ENCODE measurements at places on chromosomes 11 and 22.

DNA sequence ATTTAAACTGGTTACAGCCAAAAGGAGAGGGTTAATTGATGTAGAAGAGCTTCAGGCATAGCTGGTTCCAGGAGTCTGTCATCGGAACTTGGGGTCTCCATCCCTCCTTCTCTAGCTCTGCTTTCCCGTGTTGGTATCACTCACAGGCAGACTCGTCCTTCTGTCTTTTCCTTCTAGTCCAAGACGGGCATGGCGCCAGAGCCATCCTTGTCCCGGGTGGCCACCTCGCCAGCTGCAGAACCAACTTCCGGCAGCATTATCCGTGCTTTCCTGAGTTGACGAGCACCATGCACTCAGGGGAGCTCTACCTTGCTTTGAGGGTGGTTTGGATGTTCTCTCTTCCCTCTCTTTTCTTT lies 14.7 kb downstream of the LINC01488 start:
- no peak for DNase-seq

- DNase-seq: no peak
These were observed 59.5 kb upstream of the SCUBE2 start for GRCh38 chr11:9150926-9151325.

GRCh38 chr22:20198557-20199319 lies 47.9 kb upstream of the CCDC188 start:
- DNase-seq: no peak

- DNase-seq: no peak
These were observed 88.8 kb downstream of the PDHX start for GRCh38 chr11:35005141-35005780.

DNA sequence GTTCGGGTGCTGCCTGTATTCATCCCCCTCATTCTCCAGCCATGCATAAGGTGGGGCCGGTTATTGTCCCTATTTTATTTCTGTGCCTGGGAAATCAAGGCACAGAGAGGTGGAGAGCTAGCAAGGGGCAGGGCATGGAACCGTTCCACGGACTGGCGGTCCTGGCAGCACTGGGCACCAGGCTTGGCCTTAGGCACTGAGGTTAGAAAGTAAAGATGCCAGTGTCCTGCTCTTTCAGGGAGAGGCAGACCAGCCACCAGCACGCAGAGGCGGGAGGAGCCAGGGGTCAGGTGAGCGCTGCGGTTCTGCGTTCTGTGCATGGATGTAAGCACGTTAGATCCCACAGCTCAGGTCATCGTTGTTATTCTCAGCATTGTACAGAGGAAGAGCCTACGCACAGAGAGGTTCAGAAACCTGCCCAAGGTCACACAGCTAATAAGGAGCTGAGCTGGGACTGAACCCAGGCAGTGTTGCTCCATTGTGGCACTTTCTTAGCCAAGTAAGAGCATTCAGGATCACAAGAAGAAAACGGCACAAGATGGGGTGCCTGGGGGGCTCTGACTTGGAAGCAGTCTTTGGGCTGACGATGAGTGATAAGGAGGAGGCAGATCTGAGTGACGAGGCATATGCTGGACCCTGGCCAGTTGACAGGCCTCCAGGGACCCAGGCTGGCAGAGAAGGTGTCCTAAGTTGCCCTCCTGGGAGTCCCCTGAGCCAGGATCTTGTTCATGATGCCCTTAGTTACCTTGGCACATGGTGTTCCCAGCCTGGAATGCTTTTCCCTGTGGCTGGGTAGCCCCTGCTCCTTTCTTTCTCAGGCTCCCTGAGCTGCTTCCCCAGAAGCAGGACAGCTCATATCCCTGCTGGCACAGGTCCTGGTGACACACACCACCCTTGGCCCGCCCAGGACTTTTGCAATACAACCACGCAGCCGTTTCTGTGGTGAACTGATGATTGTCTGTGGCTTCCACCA lies 41.1 kb downstream of the OSBPL5 start:
- no peak for DNase-seq

DNA sequence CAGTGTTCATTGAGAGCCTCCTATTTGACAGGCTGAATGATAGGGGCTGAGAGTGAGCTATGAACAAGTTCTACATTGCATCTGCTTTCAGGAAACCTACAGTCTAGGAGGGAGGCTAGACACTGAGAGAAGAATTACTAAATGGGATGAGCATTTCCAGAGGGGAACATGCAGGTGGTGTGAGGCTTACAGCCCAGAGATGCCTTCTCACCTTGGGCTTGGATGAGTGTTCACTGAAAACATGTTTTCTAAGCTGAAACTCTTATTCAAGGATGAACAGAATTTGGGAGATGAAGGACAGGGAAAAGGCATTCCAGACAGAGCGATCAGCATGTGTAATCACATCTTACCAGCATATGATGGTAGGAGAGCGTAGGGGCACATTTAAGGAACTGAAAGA lies 177.5 kb upstream of the E2F8 start:
- DNase-seq: no peak

GRCh38 chr11:115544422-115544948 lies 40.3 kb upstream of the CADM1 start:
- DNase-seq: no peak

DNA sequence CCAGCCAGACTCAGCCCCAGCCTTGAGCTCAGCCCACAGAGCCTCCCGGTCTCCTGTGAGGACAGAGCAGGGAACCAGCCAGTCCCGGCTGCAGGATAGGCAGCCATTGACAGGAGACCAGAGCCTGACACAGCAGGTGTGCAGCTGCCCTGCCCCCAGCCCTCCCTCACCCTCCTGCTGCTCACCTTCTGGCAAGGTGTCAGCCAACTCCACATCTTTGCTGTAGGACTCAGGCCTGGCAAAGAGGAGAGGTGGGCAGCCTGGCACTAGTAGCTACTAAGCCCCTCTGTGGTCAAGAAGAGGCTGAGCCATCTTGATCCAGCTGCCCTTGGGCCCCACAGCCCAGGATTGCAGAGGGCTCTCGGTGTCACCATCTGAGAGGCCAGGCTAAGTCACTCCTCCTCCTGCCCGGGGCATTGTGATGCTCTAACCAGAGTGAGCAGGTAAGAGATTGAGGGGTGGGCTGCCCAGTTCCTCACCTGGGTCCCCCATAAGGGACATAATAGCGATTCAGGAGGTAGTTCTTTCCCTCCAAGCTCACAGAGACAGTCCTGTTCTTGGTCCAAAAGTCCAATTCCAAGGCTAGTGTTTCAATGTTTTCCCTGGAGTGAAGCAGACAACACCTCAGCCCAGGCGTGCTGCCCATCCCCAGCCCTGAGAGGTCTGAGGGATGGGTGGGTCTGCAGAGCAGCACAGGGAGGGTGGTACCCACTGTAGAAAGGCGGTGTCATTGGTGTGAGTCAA lies 18.6 kb downstream of the TREH start:
- no peak for DNase-seq

DNA sequence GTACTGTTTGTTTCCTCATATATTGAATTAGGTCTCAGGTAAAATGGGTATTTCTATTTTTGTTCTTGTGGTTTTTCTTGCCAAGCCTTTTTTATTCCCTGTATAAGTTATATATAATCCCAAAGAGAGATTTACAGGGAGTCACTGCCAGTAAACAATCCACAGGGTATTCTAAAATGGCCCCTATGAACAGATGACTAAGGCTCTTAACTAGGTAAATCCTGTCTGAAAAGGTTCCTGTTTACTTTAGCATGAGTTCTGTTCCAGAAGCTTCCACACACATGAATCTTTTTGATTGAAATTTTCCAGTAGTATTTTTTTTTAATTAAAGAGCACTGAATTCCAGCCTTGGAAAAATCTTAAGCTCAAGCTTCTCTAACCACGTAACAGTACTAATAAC lies 552.8 kb upstream of the CCDC179 start:
- DNase-seq: no peak

GRCh38 chr11:18671246-18671645 lies 27.3 kb upstream of the TMEM86A start:
- no peak for DNase-seq

DNA sequence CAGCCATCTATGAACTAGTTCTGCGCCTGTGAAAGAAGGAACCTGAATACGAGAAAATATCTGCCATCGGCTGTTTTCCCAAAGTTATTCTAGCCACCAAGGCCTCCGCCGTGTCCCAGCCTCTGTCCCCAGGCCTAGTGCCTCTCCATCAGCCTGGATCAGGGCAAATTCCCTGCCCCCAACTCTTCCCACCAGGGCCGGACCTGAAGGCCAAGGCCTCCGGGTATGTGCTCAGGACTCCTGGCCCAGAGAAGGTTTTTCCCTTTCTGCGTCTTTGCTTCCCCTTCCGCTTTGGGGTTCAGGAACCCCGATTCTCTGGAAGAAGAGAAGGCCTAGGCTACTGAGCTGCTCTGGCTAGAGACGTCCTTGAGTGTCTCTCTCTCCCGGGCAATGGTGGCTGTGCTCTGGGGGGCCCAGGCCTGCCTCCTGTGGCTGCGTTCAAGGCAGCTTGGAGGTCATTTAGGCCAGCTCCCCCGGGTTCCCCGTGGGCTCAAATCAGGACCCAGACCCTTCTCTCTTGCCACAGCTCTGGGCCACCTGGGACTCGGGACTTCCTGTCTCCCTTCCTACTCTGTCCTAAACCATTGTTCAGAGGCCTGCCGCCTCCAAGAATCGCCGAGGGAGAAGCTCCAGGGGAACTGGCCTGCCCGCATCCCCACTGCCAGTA lies 1.6 kb downstream of the ALX4 start:
- DNase-seq: no peak

DNA sequence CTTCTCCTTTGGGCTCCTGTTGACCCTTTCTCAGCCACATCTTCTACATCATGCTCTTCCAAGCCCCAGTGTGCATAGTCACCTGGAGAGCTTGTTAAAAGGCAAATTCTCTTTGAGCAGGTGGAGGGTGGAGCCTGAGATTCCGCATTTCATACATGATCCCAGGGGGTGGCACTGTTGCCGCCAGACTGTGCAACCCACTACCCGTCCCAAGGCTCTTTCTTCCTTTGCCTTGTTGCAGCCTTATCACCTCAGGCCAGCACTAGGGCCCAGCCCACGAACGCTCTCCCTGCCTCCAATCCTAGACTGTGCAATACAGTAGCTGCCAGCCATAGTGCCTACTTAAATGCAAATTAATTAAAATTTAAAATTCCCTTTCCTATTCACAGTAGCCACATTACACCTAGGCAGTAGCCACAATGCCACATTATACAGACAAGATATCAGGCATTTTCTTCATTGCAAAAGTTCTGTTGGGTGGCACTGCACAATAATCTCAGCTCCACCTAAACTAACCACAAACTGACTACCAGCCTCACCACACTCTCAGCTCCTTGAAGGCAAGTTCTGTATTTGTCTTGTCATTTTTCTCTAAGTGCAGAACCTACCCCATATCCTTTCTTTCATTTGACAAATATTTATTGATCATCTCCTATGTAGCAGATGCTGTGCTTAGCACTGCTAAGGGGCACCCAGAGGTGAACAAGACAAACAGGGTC lies 4.6 kb upstream of the KCNJ5 start:
- DNase-seq: no peak

DNA sequence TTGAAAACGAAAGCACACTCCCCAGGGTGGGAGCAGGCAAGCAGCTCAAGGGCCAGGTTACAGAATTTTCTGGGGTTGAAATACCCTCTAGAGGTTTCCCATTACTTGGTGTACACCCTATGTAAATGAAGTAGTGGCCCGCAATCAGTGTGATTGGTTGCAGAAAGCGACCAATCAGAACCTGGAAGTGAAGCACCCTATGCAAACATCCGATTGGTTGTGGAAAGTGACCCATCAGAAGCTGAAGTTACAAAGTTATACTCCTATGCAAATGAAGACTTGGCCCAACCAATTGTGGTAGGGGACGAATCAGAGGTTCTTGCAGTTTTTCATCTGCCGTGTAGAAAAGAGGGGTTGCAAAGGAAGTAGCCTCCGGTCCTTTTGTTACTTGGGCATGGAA lies 19.2 kb downstream of the PRR5 start:
- DNase-seq: no peak

- DNase-seq: no peak
These were observed 138.1 kb downstream of the MAML2 start for GRCh38 chr11:96204721-96205459.

DNA sequence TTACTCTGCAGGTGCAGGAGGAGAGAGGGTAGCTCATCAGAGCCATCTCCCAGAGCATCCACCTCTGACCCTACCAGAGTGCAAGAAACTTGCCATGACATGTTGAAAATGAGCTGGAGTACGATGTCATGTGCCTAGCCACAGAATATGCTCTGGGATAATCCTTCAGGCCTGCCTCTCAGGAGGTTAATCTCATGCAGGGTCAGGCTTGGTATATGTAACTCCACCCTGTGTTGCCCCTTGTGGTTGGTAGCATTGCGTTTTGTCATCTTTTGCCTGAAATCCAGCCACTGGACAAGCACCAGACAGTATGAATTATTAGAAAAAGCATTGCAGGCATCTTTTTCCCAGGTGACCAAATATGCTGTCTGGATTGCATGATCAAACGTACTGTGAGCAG lies 36.2 kb downstream of the CNTF start:
- DNase-seq: no peak

- DNase-seq: no peak
These were observed 272.0 kb upstream of the SESN3 start for GRCh38 chr11:95503047-95503446.

- DNase-seq: no peak
These were observed 760.6 kb downstream of the NTM start for GRCh38 chr11:132131047-132131446.

DNA sequence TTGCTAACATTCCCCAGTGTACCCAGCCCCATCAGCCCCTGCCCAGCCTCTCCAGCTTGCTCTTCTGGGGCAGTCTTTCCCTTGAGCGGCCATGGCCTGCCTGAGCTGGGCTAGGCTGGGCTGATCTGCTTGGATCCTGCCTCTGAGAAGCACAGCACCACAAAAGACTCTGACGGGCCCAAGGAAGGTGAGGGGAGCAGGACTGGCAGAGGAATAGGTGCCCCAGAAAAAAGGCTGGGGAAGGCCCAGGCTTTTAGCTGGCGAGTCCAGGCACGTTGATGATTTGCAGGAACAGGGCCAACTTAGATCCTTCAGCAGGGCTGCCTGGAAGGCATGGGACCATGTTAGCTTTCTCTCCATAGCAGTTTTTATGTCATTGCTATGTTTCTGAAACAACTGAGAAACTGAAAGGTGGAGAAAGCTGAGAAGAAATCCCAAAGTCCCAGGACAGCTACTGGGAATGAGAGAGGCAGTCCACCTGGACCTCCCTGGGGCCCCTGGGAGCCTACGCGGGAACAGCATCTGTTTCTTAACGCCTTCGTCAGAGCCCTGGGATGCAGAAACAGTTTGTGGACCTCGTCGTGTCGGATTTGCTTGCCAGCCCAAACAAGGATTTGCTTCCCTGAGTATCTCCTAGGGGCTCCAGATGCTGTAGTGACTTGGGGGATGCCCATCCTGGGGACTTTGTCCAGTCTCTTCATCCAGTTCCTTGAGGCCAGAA lies 24.4 kb upstream of the FXYD6 start:
- no peak for DNase-seq

GRCh38 chr11:8068605-8069221 lies 12.3 kb upstream of the TUB start:
- DNase-seq: no peak

DNA sequence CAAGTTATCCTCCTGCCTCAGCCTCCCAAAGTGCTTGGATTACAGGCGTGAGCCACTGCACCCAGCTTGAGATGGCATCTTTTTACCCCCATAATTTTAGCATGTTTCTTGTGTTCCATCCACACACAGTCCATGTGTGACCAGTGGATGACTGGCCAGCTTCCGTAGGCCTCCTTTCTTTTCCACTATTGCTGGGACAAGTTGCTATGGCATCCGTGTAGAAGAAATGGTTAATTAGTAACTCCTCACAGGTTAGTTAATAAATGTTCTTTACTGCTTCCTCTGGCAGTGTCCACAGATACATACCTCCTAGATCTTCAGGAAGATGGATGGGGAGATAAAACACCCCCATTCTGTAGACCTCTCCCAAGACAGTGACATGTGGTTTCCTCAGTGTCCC lies 154.3 kb upstream of the RASSF10 start:
- no peak for DNase-seq

- no peak for DNase-seq
These were observed 33.5 kb downstream of the SCUBE2 start for GRCh38 chr11:9057888-9058287.

- no peak for DNase-seq
These were observed 23.8 kb upstream of the TOLLIP start for GRCh38 chr11:1333091-1333772.

Measured in GM13977 (cell line).